Hair follicular keratinocyte (primary cell): ENCODE measurements at places on chromosomes 1 and 21. TPM values are rescaled to one million over a fixed set of nuclear protein-coding genes. Genes with fewer than 3 reads are reported as not detected.

SMCP gene
- total RNA-seq, result not detected in 2 replicates

IL20 gene
- 5.0 and 13.7 TPM in 2 replicates for total RNA-seq

ZNF593OS gene
- not detected in 2 replicates for total RNA-seq

CNN3 gene
- total RNA-seq, result 82.4 and 92.7 TPM in 2 replicates

PSMB2 gene
- 56.1 and 87.7 TPM in 2 replicates for total RNA-seq

TFF3 gene
- not detected in 2 replicates for total RNA-seq

OR2W3 gene
- total RNA-seq, result 0.86 TPM in 1 of 2 replicates, not detected in the other

RGS5 gene
- total RNA-seq, result 0.16 and 0.49 TPM in 2 replicates

NHLH1 gene
- not detected in 2 replicates for total RNA-seq
